ENCODE measurements at places on chromosomes 4 and X.

DNA sequence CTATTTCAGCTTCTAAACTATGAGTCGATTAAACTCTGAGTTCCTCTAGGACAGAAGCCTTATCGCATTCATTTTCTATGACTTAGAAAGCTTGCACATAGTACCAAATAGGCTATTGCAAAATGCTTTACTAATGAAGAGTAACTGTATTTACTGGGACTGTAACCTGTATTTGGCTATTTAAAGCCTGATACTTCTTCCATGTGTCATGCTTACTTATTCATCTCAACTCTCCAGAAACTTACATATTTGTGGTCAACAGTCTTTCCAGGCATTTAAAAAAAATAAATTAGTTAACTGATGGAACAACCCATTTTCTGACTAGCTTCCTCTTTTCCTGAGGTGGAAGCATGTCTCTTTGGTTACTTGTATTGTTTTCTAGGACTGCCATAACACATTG lies 467.9 kb downstream of the PCDH11X start:
- DNase-seq, result no peak

GRCh38 chr4:102449751-102450352 lies 51.3 kb upstream of the NFKB1 start:
- peak; percentile 22 for DNase-seq

DNA sequence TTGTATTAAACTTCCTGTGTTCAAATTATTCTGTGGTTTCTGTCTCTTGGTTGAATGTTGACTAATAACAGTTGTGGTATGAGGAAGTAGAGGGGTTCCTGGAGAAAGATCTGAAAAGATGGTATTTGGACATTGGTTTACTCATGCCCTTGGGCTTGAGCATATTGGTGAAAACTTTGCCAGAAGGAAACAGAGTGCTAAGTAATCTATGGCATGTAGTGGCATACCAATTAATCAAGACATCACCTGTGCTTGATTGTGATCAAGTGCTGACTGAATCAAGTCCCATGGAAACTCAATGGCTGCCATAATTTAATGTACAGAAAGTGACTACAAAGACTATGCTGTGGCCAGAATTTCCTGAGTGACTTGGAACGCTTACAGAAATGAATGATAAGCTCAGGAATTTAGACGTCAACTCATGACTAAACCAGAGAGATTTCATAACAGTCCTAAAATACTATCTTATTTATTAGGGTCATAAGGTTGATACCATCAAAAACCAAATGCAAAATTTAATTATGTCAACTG lies 2062.9 kb downstream of the ARAP2 start:
- DNase-seq, result no peak

DNA sequence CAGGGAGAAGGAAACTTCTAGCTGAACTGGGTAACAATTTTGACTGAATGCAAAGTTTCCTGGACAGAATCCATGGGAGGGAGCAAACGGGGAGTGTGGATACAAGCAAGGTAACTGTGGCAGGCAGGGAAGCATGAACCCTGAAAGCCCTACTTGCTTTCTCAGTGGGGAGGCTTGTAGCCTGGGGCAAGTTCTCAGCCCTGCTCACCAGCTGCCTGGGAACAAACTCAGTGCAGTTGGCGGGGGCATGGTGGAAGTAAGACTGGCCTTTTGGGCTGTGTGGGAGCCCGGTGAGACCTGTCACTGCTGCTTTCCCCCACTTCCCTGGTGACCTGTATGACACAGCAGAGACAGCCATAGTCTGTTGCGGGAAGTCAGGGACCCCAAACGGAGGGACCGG lies 14.0 kb upstream of the TEX13B start:
- DNase-seq, result no peak

DNA sequence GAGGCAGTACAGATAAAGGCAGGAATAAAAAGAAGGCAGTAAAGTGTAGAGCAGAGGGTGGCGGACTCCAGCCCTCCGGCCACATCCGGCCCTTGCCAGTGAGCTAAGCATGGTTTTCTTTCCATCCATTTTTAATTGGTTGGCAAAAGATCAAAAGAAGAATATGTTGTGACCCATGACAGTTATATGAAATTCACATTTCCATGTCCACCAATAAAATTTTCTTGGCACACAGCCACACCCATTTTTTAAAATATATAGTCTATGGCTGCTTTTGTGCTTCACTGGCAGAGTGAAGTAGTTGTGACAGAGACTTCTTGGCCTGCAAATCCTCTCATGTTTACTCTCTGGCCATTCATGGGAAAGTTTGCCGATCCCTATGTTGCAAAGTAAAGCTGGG lies 29.8 kb downstream of the SLC9A6 start:
- DNase-seq, result no peak

DNA sequence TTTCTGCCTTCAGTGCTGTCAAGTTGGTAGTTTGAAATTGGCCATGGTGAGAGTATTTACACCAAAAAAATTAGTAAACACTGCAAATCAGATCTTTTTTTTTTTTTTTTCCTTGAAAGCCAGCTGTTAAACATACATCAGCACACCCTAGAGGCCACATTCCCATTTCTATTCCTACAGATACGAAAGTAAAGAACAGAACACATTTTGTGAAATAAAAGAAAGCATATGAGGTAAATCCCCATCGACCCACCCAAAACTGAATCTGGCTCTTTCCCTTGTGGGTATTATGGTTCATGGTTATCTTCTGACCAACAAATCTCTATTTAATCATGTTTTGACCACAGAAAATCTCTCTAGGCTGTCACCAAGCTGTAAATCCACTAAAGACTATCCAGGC lies 41.8 kb upstream of the AP1AR start:
- DNase-seq, result no peak

GRCh38 chr4:20017070-20017776 lies 234.5 kb upstream of the SLIT2 start:
- DNase-seq, result no peak

DNA sequence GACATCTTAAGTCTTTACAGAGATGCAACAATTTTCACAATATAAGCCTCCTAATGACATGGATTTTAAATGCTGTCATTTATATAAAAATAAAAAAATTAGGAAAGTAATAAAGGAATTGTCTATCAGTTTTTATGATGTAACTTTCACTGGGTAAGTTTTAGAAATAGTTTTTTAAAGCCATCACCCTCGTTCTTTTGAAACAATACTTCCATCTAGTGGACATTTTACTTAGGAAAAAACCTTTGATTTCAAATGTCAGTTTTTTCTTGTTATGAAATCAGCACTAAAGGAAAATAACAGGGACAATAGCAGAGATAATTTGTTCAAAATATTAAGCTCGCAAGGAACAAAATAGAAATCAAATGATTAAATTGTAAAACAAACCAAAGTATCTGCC lies 24.3 kb upstream of the NDNF start:
- no peak for DNase-seq

GRCh38 chr4:90883519-90883918 lies 756.3 kb downstream of the CCSER1 start:
- no peak for DNase-seq

DNA sequence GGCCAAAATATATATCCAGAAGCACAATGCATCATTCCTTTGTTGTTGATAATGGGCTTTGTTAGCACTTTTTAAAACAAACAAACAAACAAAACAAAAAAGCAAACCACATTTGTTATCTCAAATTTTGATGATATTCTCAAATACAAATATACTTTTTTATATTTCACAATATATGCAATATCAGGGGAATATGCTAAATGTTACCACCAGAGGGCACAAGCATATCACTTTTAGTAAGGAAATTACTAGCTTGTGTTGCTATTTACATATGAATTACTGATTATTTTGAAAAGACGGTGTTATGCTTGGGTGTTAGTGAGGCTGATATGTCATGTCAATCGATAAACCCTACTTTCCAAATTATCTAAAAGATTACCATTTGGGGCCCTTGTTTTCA lies 29.1 kb downstream of the RIPPLY1 start:
- DNase-seq, result no peak

- DNase-seq, result no peak
These were observed 119.9 kb upstream of the POF1B start for GRCh38 chrX:85499400-85499799.

GRCh38 chr4:84547211-84547610 lies 35.7 kb upstream of the CDS1 start:
- no peak for DNase-seq

DNA sequence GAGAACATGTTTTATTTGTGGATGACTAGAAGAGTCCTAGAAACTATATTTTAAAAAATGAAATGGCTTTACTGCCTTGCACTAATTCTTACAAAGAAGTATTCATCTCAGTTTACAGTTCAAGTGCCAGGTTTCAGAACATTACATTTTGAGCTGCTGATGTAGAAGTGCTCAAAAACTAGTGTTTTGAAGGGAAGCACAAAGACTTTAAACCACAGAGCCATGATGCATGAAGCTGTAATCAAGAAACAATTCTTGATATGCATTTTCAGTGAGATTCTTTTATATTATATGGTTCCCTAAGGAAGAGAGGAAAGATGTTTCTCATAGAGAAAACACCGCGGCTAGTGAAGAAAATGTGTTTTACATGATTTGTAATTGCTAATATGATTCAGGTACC lies 1163.0 kb downstream of the RAPGEF2 start:
- DNase-seq, result no peak

GRCh38 chr4:7210824-7211223 lies 18.5 kb downstream of the SORCS2 start:
- no peak for DNase-seq

GRCh38 chrX:111641969-111642368 lies 39.0 kb upstream of the ALG13 start:
- no peak for DNase-seq

GRCh38 chr4:121675715-121676114 lies 21.1 kb downstream of the ANXA5 start:
- DNase-seq, result no peak

DNA sequence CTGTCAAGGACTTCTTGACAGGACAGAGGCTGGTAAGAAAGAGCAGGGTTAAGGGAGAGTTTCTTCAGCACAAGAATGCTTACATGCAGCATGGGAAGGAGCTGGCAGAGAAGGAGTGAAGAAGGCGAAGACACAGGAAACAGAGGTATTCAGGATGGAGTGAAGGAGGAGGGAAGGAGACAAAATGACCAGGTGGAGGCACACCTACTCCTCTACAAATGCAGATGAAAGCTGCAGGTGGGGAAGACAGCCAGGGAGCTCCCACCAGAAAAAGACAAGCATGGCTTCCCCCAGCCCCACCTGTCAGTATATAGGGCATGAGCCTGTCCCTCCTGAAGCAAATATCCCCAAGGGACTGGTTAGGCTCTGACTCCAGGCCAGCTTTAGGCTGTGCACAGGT lies 29.6 kb upstream of the NKRF start:
- DNase-seq, result no peak

GRCh38 chr4:8292478-8293107 lies 23.0 kb downstream of the HTRA3 start:
- DNase-seq, result no peak

DNA sequence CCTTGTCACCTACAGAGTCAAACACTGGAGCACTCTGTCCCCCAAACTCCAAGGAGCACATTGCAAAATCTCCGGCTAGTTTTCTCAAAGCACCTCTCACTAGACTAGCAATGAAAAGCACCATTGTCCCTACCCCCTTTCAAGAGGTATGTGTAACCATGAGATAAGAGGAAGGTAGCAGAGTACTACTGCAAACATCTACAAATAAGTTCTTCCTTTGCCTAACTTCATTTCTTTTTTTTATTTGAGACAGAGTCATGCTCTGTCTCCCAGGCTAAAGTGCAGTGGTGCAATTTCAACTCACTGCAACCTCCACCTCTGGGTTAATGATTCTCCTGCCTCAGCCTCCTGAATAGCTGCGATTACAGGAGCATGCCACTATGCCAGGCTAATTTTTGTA lies 17.7 kb downstream of the PPP4R3C start:
- no peak for DNase-seq

GRCh38 chr4:6360385-6360784 lies 90.7 kb downstream of the WFS1 start:
- no peak for DNase-seq

DNA sequence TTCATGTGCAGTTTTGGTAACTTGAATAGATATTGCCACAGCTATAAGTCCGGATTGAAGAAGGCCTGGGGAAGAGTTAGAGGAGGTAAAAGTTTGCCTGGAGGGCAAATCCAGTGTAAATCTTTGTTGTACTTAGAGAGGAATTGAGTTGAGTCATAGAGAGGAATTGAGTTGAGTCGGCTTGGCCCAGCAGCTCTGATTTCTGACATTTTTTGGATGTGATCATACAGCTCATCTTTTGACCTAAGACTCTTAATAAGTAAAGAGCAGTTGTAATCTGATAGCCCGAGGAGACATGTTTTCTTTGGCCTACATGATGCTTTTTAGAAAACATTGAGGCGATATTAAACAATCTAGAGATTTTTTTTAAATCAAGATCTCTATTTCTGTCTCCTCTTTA lies 3.9 kb downstream of the KIT start:
- DNase-seq, result no peak
